ENCODE measurements at places on chromosomes 2 and 18. TPM values are rescaled to one million over a fixed set of nuclear protein-coding genes. Genes with fewer than 3 reads are reported as not detected.

The DCC gene
- not detected for total RNA-seq

The STPG4 gene
- not detected for total RNA-seq

The SLC30A3 gene
- total RNA-seq = 3.2 TPM

The CACNB4 gene
- 0.15 TPM for total RNA-seq

The M1AP gene
- total RNA-seq = not detected

The AOX1 gene
- total RNA-seq = 5.7 TPM

The RAB27B gene
- 11.1 TPM for total RNA-seq

The GKN1 gene
- 0.94 TPM for total RNA-seq

The DNAJC10 gene
- total RNA-seq = 77.5 TPM

The ZNF385B gene
- total RNA-seq = not detected

The PLA2R1 gene
- 2.6 TPM for total RNA-seq

The IL1R2 gene
- total RNA-seq = 1.5 TPM

The ANO7 gene
- total RNA-seq = 2.0 TPM

The RNU2-63P gene
- total RNA-seq = not detected

The GTF2A1L gene
- not detected for total RNA-seq

The SLC23A3 gene
- total RNA-seq = 0.82 TPM

The REG3G gene
- total RNA-seq = not detected

The CABYR gene
- 18.9 TPM for total RNA-seq

The TWSG1 gene
- total RNA-seq = 17.3 TPM

The NT5C1B gene
- total RNA-seq = not detected

The GALNT3 gene
- not detected for total RNA-seq

The ZSWIM2 gene
- not detected for total RNA-seq

The RASGRP3 gene
- total RNA-seq = 1.1 TPM

The ERFE gene
- 8.1 TPM for total RNA-seq

The KDM3A gene
- total RNA-seq = 22.5 TPM

The CRYGD gene
- total RNA-seq = not detected

The UNC50 gene
- total RNA-seq = 45.8 TPM

The ITSN2 gene
- 21.5 TPM for total RNA-seq

The CCDC74B gene
- total RNA-seq = 4.2 TPM

The MYO7B gene
- total RNA-seq = 0.16 TPM

The HES6 gene
- 14.6 TPM for total RNA-seq

The BOLL gene
- total RNA-seq = not detected

The DNER gene
- total RNA-seq = 10.4 TPM

The ARHGEF4 gene
- 9.3 TPM for total RNA-seq

The RNF152 gene
- total RNA-seq = 0.13 TPM

The PAIP2B gene
- 0.31 TPM for total RNA-seq

The LAMA3 gene
- 52.1 TPM for total RNA-seq

The EGR4 gene
- total RNA-seq = 0.33 TPM

The TEX44 gene
- total RNA-seq = not detected

The ZNF892 gene
- 0.91 TPM for total RNA-seq

The MAP3K2 gene
- total RNA-seq = 20.2 TPM

The EN1 gene
- 0.84 TPM for total RNA-seq

The ANKRD30BL gene
- not detected for total RNA-seq

The PTH2R gene
- not detected for total RNA-seq

The PRLH gene
- not detected for total RNA-seq

The TMEM247 gene
- total RNA-seq = not detected

The G6PC2 gene
- not detected for total RNA-seq

The ASB3 gene
- total RNA-seq = 12.7 TPM

The NEU2 gene
- not detected for total RNA-seq

The UPP2 gene
- total RNA-seq = not detected

The RGPD5 gene
- 3.0 TPM for total RNA-seq

The CMPK2 gene
- 0.78 TPM for total RNA-seq

The C1D gene
- total RNA-seq = 34.7 TPM

The RMC1 gene
- 17.1 TPM for total RNA-seq

The IL1F10 gene
- total RNA-seq = not detected

The OTOS gene
- not detected for total RNA-seq

All from A549 treated with Hydrocortisone at 1 μM for 4 hours (cell line).